ENCODE measurements at places on chromosomes 7 and 10. TPM values are rescaled to one million over a fixed set of nuclear protein-coding genes. Genes with fewer than 3 reads are reported as not detected.

- DNase-seq, result no peak
Observed at GRCh38 chr10:62655337-62655994, 149.1 kb upstream of the ADO start.

DNA sequence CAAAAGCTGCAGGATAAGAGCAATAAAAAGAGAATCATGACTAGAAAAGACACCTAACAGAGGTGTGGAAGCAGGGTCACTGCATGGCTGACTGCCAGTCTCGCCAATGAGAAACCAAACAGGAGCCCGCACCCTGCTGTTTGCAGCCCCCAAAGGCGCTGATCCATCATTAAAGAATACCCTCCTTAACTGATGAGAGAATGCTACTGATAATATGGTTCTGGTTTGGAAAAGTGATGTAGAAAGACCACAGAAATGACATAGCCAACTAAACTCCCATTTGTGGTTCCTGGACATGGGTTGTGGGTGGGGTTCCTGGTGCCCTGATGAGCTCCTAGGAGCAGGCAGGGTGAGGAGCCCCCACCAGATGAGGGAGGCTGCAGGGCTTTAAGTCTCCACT is 207.4 kb downstream of the TNS3 start:
- DNase-seq, result no peak

SUN3 gene
- polyA plus RNA-seq, result 0.11 TPM

DNA sequence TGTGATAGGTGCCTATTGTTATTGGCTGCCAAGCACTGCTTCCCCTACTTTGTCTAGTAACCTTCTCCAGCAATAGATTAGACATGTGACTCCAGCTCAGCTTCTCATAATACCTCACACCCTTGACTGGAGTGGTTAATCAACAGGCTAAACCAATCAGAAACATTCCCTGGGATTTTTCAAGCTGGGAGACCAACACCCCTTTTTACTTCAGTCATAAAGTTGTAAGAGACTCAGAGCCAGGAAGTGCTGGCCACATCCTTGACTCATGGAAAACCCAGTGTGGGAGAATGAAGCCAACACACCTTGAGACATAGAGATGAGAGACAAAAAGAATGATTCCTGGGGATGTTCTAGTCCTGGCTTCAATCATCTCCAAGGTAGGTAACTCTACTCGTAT is 62.6 kb upstream of the HECTD2 start:
- DNase-seq, result no peak

DNA sequence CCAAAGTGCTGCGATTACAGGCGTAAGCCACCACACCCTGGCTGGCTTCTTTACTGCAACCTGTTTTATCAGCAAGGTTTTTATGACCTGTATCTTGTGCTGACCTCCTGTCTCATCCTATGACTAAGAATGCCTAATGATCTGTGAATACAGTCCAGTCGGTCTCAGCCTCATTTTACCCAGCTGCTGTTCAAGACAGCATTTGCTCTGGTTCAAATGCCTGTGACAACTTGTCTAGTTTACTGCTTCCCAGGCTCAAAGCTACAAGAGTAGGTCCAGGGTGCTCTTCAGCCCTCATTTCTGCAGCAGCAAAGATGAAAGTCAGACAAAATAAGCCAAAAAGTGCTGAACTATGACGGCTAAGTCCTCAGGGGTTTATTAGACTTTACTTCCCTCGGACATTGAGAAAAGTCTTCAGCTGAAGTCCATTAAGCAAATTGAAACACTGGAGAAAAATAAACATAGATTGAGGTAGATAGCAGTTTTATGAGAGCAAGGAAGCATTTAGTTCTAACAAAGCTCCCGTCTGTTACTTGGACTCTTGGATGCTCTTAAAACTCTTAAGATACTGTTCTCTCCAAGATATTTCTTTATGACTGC is 12.5 kb upstream of the LYZL1 start:
- no peak for DNase-seq

LRIT2 gene
- not detected for polyA plus RNA-seq

All from right renal cortex interstitium (tissue), 3 donors.